ENCODE measurements at places on chromosomes 1 and 21.
A peak's percentile ranks its signal among the peaks of the same experiment; 100 is the strongest.

GRCh38 chr1:65378247-65378946, 42.1 kb upstream of the LEPR start:
- no peak for DNase-seq

DNA sequence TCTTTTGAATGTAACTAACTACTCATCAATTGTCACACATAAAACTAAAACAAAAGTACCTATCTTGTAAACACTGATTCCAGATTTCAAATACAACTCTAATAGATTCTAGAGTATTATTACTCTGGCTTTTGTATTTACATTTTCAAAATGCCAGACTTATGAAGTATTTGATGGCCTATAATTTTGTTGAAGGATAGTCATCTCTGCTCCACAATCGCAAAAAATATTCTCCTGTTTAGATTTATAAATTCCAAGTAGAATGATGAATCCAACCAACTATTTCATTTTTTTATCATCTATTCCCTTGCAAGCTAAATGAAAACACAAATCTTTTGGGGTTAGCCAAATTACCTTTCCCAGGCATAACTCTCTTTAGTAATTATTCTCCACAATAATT, 75.0 kb upstream of the GUCA2A start:
- DNase-seq = no peak

- DNase-seq = no peak
These were observed 283.2 kb upstream of the LRRC7 start for GRCh38 chr1:69284508-69284907.

GRCh38 chr1:90922996-90923395, 98.8 kb downstream of the ZNF644 start:
- DNase-seq = no peak

DNA sequence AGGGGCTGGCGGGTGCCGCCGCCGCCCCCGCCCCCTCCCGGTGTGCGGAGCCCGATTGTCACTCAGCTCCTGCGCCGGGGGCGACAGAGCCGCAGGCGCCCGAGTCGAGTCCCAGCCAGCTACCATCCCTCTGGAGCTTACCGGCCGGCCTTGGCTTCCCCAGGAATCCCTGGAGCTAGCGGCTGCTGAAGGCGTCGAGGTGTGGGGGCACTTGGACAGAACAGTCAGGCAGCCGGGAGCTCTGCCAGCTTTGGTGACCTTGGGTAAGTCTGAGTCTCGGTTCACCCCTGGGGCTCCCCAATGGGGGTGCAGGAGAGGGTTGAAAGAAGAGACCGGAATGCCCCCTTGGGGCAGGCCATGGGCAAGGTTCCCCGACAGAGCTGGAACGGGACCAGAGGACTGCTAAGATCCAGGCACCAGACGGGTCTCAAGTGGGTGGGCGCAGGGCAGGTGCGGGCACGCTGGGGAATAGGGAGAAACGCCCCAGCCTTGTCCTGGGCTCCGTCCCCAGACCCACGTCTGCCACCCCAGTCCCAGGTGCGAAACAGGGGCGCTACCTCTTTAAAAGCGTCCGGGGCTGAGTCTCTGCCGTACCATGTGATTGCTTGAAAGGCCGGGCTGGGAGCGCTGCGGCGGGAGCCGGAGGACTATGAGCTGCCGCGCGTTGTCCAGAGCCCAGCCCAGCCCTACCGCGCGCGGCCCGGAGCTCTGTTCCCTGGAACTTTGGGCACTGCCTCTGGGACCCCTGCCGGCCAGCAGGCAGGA, at the start of gene ADORA1:
ADORA1 (plus strand) TSS at position 61 of the 765 bp plus-strand sequence. CDS start 1,116 bp downstream, outside the sequence.
- peak; percentile 45 for DNase-seq

DNA sequence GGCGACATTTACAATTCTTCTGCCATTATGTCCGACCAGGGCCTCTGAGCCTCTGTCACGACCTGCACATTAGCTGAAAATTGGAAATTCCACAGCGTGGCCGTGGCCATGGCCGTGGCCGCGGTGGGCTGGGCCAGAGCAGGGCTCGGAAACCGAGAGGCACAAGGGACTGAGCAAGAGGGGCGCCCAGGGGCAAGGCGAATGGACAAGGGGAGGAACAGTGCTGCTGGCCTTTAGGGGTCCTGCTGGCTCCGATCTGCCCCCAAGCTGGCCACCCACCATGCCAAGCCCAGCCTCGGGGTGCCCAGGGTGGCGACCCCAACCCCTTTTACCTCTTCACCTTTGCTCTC, 75.0 kb downstream of the TAS1R2 start:
- DNase-seq = no peak

DNA sequence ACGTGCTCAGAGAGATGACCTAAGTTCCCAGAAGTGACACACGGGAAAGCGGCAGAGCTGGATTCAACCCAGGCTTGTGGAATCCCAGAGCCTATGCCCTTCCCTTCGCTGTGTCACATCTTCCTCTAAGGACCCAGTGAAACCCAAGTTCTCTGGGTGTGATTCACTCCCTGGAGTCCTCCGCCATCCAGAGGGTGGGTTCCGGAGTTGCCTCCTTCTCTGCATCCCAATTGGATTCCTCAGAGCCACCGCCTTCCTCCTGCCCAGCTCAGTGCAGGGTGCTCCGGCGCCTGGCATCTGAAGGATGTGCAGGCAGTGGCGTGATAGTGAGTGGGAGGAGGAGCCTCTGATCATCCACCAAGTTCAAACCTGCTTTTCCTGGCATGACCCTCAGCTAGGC, 20.7 kb upstream of the RCC2 start:
- DNase-seq = no peak
